GM12878 (cell line): ENCODE measurements at places on chromosomes 3 and 15. TPM values are rescaled to one million over a fixed set of nuclear protein-coding genes. Genes with fewer than 3 reads are reported as not detected.

Gene SPATA12
- polyA plus RNA-seq: 0.17 and 0.32 TPM in 2 replicates

Gene SYNPR
- not detected in 2 replicates for polyA plus RNA-seq

Gene PPCDC
- polyA plus RNA-seq: 67.5 and 67.9 TPM in 2 replicates

Gene PHLDB2
- polyA plus RNA-seq: 0.37 and 0.76 TPM in 2 replicates

Gene DNAH1
- polyA plus RNA-seq: 0.45 and 0.48 TPM in 2 replicates

Gene AVEN
- polyA plus RNA-seq: 1.4 and 3.0 TPM in 2 replicates
